ENCODE measurements at places on chromosomes 4 and X. TPM values are rescaled to one million over a fixed set of nuclear protein-coding genes. Genes with fewer than 3 reads are reported as not detected.

Gene NOX1
- total RNA-seq, result not detected

Gene SYP
- 0.49 TPM for total RNA-seq

Gene ELMOD2
- total RNA-seq, result 14.4 TPM

Gene CPLX1
- 1.2 TPM for total RNA-seq

Gene IGFBP7
- total RNA-seq, result 0.69 TPM

Gene CT83
- total RNA-seq, result not detected

Gene EVC2
- total RNA-seq, result 10.4 TPM

Gene MAOA
- total RNA-seq, result 0.51 TPM

Gene PRKX
- total RNA-seq, result 34.6 TPM

Gene CITED1
- total RNA-seq, result not detected

Gene SMIM10
- total RNA-seq, result not detected

Gene FDCSP
- total RNA-seq, result not detected

Gene TENM3
- total RNA-seq, result 0.26 TPM

Gene USO1
- 44.2 TPM for total RNA-seq

Gene KLKB1
- total RNA-seq, result not detected

GRCh38 chr4:62093735-62094134 lies 893.6 kb downstream of the ADGRL3 start:
- DNase-seq, result no peak

DNA sequence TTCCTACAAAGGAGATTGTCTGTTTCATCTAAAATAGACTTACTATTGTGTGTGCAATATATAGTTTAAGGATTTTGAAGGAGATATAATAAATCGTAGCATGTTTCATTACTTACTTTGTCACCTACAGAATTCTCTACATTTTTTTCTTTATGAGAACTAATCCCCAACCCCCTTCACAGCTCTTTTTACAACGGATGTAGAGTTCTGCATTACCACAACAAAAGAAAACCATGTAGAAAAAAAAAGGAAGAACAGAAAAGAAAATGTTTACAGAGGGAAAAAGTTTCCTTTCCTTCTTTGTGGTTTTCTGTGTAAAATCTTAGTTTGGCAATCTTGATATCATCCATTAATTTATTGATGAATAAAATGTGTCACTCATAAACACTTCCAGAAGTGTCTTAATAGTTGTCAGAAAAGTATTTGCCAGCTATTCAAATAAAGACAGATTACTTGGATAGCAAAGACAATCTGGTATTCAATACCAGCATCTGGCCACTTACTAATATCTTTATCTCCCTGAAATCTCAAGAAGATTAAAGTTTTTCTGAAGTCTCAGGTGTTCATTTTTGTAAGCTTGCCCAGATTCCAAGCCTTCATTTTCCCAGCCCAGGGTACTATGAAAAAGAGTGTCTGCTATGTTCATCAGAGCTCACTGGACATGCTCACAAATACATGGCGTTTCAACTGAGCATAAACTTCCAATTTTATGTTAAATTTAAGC lies 806.8 kb downstream of the PCDH19 start:
- DNase-seq, result no peak

DNA sequence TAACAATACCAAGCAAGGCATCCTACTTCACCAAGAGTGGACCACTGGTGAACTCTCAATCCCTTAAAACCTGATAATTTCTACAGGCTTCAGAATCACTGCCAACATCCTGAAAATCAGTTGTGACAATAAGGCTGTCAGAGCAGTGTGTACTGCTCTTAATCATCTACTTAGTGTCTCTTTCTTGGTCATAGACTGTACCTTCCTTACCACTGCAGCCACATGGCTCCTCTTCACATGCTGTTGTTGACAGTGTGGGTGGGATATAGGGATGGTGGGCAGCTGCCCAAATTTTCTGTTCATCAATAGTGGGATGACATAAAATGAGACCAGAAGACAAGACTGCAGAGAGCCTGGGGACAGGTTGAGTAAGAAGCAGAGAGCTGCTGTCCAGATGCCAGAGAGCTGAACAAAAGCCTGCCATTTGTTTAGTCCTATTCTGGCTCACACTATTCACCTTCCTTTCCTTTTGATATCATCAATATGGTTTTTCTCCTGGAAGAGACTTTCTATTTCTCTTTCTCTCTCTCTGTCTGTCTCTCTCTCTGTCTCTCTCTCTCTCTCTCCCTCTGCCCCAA lies 178.9 kb downstream of the MGST2 start:
- no peak for DNase-seq

DNA sequence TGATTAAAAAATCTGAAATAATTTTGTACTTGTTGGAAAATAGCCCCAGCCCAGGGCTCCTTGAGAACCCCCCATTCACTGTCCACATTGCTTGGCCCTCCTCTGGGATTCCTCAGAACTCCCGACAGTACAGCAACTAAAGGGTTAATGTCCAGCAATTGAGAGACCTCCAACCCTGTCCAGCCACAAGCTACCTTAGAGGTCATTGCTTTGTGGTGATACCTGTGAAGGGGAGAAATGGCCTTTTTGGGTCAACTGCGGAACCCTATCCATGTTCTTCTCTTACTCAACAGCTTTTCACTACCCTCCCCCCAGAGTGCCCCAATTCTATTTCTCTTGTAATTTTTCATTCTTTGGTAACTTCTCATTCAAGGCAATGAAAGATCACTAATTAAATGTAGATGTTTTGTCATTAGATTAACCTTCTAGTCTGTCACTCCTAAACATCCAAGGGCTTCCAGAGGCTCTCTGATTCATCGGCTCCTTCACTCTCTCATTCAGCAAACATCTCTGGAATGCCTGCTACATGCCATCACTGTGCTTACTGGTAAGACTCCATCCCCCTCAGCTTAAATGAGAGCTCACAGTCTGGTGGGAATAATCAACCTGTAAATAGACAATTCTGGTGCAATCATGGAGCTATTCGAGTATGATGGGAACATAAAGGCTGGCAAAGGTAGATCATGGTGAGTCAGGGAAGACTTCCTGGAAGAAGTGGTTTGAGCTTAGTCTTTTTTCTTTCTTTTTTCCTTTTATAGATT lies 241.4 kb upstream of the PGRMC2 start:
- no peak for DNase-seq

- no peak for DNase-seq
Measured at GRCh38 chr4:88999392-88999930, 57.5 kb downstream of the FAM13A start.

GRCh38 chr4:5656415-5656814 lies 51.9 kb downstream of the EVC2 start:
- no peak for DNase-seq

DNA sequence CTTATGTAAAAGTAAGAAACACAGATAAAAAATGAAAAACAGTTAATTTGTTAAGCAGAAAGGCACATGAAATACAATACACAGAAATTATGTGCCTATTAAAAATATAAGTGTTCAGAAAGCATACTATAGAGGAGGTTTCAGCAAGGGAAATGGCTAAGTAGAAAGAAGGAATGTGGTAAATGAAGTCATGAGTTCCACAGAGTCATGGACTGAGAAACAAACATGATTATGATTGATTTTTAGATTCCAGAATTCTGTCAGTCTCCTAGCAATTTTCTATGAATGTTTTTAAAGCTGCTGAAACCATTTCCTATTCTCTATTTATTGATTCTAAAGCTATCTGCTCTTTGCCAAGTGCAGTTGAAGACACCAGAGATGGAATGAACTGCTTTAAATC lies 1398.4 kb downstream of the ARAP2 start:
- no peak for DNase-seq

DNA sequence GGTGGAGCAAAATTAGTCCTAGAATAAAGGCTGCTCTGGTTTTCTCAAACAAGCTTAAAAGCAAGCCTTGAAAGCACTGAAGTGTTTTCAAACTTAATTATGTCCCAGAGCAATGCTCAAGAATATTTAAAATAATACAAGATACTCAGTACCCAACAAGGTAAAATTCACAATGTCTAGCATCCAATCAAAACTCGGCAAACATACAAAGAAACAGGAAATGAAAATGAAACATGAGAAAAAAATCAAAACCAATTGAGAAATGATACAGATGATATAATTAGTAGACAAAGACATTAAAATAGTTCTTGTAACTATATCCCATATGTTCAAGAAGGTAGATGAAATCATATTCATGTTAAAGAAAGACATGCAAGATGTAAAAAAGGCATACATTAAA lies 45.0 kb upstream of the MAML3 start:
- no peak for DNase-seq

- peak; percentile 17 for DNase-seq
Measured at GRCh38 chr4:57865264-57865663, 755.1 kb upstream of the IGFBP7 start.

DNA sequence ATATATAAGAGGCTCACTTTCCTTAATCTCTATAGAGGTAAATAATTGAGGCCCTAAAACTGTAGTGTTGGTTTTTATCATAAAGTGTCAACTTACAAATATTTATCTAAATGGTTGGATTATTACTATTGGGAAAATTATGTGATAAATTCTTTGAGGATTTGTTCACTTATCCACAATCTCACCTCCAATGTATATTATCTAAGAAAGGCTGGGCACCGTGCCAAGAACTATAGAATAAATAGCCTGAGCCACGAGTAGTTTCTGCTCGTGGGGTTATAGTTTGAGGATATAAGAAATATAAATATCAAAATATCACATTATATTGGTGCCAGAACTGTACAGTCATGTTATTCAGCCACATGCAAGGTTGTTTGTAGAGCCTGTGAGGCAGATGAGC lies 177.9 kb downstream of the VEGFC start:
- DNase-seq, result no peak

DNA sequence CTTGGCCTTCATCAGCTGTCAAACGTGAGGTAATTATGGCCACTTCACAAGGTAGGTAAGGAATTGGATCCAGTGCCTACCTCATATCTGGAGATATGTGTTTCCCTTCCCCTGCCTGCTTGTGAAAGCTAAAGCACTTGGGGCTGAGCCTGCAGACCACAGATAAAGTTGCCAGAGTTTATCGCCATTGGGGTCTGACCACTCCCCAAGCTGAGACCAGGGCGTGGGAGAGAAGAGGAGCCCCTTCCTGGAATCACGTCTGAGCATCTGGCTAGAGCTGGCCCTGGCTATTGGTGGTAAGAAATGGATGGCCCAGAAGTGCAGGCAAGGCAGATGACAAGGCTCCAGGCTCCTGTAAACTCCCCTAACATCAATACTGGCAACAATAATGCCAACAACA lies 2.7 kb downstream of the ALAS2 start:
- DNase-seq, result no peak

- DNase-seq, result no peak
Measured at GRCh38 chrX:9988762-9989161, 21.6 kb downstream of the CLDN34 start.

- DNase-seq, result no peak
Measured at GRCh38 chrX:77900688-77901087, 1.4 kb downstream of the COX7B start.

- no peak for DNase-seq
Measured at GRCh38 chr4:30744957-30745640, 24.9 kb downstream of the PCDH7 start.

GRCh38 chr4:129326571-129327460 lies 230.9 kb downstream of the C4orf33 start:
- DNase-seq, result no peak

GRCh38 chrX:9370893-9371292 lies 94.0 kb upstream of the TBL1X start:
- no peak for DNase-seq

DNA sequence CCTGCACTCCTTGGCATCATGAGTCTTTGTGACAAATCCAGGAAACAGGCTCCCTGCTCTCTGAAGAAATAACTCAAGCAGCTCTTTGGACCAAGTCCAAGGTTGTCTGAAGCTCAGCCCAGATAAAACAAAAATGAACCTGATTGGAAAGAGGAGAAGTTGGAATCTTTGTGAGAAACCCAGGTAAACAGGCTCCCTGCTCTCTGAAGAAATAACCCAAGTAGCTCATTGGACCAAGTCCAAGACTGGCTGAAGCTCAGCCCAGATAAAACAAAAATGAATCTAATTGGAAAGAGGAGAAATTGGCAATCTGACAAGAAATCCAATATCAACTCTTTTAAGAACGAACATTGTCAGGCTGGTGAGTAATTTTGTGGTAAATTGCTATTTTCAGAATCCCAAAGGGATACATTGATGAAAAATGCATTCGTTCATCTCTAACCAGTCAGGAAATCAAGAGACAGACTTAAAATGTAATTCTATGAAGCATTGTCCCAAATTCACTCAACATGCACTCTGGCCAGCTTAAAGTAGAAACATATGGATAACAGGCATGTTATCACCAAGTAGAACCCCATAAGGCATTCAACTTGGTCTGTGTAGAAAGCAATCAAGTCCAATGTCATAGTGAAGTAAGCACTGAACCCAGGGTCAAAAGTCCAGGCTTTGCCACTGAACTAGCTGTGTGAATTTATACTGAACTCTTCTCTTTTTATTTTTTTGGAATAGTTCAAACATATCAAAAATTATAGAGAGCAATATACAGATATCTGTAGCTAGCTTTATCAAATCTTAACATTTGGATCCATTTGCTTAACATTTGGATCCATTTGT lies 16.8 kb upstream of the NFXL1 start:
- DNase-seq, result no peak

GRCh38 chr4:152957437-152958171 lies 21.5 kb downstream of the FHDC1 start:
- no peak for DNase-seq

DNA sequence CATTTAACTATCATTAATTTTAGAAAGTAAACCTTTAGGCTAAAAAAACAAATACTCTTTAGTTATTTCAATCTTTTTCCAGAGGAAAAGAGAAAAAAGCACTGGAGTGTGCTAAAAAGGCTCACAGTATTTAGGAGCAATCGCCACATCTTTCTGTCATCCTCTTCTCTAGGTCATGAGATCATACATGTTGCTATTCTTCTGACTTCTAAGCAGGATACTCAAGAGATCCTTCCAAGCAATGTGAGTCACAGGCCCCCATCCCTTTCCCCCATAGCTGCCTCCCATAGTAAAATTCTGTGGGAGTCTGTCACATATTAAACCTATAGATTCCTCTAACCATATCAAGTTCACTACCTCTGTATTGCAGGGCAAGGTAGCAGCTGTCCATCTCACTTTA lies 7.7 kb downstream of the EDNRA start:
- no peak for DNase-seq

GRCh38 chrX:11215191-11215921 lies 77.9 kb upstream of the AMELX start:
- no peak for DNase-seq

GRCh38 chr4:28226962-28227361 lies 1366.3 kb downstream of the STIM2 start:
- no peak for DNase-seq

DNA sequence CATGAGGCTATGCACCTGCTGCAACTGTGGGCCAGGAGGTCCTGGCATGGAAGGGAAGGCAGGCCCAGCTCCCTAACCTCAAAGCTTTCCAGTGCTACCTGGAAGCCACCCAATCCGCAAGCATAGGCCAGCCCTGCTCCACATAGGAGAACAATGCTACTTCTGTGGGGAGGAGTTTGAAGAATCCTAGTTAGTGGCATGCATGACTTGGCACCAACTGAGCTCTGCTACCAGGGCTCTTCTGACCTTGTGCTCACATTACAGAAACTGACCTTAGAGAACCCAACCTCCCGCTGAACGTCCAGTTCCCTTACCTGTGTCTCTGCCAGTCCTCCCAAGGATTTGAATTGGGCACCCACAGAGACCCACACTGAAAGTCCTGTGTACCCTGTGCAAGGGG lies 58.8 kb downstream of the USP46 start:
- DNase-seq, result no peak

- DNase-seq, result no peak
Measured at GRCh38 chrX:36534900-36535299, 473.3 kb upstream of the FAM47C start.

Data from GM12878 (cell line).